Stimulated activated CD4-positive, alpha-beta T cell treated with anti-CD3 and anti-CD28 coated beads, Interleukin-15, amount 100 ng/mL, for 1 hour (primary cell): ENCODE measurements at places on chromosomes 1 and 21.

DNA sequence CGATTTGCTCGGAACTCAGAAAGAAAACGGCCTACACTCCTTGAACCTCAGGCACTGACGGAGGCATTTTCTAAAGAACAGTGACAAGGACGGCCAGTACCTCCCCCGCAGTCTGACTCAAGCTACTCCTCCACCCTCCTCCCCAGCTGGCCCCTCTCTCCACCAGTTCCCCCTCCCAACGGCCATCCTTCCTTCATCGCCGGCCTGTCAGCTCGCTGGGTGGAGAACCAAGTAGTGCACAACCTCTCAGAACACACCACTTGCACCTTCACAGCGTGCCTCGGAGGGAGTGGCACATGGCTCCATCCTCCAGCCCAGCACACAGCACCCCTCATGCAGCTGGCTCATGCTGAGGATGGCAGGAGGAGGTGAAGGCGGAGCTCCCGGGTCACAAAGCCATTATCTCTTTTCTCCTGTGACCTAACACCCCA lies 58.8 kb downstream of the TOR1AIP2 start:
- DNase-seq, result no peak

GRCh38 chr1:166876540-166876838 lies 425 bp upstream of the TADA1 start:
- no peak for DNase-seq

- no peak for DNase-seq
Observed at GRCh38 chr1:228691926-228692325, 43.4 kb upstream of the RHOU start.

DNA sequence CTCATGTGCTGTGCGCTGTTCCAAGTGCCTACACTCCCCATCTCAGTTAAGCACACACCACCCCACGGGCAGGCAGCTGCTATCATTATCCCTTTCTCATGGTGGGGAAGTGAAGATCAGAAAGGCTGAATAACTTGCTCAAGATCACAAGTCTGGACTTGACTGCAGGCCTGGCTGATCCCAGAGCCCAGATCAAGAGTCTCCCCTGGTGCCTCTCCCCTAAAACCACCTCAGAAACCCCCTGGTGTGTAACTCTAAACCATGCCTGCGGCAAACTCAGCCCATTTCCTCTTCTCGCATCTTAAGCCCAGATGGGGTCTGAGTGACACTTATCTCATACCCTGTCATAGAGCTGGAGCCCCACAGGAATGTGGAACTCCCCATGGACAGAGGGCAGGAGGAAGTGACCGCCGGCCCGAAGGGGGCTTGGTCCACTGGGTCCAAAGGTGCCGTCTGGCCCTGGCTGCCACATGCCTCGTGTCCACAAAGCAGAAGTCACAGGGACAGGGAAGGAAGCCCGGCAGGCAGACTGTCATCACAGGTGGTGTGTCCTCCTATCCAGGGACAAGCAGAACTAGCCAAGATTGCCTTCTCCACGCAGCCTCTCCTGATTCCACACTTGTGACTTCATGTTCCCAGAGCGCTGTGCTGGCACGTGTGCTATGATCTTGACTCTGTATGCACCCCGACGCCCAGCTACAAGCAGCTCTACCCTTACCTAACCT lies 92.1 kb downstream of the SYF2 start:
- DNase-seq, result no peak

- no peak for DNase-seq
Observed at GRCh38 chr1:118244194-118244593, 59.2 kb upstream of the SPAG17 start.

DNA sequence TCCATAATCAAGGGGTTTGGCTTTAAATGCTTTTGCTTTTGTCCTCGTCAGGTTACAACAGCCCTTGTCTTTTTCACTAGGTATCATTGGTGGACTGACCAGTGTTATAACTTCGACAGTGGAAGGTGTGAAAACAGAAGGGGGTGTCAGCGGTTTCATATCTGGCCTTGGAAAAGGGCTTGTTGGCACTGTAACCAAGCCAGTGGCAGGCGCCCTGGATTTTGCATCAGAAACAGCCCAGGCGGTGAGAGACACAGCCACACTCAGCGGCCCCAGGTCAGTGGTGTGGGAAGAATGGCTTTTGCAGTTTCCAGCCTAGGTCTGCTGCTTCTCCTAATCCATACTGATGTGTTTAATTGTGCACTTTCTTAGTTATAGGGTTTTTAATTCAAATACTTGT lies 157.9 kb downstream of the DHRS3 start:
- no peak for DNase-seq

- no peak for DNase-seq
Observed at GRCh38 chr1:185894791-185895190, 160.6 kb downstream of the HMCN1 start.

DNA sequence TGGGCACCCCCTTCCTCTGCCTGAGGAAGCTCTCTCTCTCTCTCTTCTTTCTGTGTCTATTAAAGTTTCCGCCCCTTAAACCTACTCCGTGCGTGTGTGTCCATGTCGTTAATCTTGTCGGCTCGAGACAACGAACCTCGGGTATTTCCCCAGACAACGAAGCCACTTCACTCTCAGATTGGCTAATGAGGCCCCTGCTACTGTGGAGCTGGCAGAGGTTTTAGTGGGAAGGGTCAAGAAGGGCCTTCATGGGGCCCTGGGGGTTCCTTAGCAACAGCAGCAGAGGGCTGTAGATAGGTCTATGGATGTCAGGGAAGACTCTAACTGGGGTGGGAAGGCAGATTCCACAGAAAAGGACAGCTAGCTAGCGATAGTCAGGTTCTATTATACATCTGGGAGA lies 239.8 kb upstream of the RAB4A start:
- no peak for DNase-seq

GRCh38 chr1:40316595-40317393 lies at the start of gene COL9A2:
Gene COL9A2, minus strand, starts transcription at chr1:40317286. Its CDS starts 89 bp downstream, at chr1:40317197.
- peak; percentile 35 for DNase-seq

- no peak for DNase-seq
Observed at GRCh38 chr1:164628772-164629171, 69.8 kb downstream of the PBX1 start.

GRCh38 chr1:109629372-109630030 lies 9.9 kb downstream of the AMPD2 start:
- no peak for DNase-seq

DNA sequence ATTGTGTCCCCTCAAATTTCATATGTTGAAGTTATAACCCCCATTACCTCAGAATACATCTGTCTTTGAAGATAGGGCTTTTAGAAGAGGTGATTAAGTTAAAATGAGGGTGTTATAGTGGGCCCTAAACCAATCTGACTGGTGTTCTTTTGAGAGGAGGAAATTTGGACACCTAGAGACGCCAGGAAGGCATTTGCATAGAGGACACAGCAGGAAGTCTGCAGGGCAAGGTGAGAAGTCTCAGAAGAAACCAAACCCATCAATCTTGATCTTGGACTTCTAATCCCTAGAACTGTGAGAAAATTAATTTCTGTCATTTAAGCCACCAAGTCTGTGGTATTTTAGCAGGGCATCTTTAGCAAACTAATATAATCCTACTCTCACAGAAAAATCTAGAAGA lies 13.0 kb downstream of the GOLPH3L start:
- DNase-seq, result no peak

DNA sequence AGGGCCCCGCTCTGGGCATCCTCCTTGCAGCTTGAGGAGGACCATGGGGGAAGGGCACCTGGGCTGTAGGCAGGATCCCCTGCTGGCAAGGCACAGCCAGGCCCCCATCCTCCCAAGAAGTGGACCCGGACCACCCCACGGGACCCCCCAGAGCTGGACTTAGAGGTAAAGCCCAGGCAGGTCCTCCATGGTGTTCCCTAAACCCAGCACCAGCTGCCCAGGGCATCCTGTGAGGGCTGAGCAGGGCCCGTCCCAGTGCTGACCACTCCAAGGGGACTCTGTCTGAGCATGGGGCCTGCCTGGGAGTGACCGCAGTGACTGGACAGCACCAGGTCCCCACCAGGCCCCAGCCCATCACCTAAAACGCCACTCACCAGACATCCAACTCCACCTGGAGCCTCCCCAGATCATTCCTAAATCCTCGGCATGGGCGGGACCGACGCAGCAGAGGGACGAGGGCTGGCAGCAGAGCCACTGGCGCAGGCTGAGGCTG lies 21.3 kb downstream of the COL6A2 start:
- DNase-seq, result no peak

DNA sequence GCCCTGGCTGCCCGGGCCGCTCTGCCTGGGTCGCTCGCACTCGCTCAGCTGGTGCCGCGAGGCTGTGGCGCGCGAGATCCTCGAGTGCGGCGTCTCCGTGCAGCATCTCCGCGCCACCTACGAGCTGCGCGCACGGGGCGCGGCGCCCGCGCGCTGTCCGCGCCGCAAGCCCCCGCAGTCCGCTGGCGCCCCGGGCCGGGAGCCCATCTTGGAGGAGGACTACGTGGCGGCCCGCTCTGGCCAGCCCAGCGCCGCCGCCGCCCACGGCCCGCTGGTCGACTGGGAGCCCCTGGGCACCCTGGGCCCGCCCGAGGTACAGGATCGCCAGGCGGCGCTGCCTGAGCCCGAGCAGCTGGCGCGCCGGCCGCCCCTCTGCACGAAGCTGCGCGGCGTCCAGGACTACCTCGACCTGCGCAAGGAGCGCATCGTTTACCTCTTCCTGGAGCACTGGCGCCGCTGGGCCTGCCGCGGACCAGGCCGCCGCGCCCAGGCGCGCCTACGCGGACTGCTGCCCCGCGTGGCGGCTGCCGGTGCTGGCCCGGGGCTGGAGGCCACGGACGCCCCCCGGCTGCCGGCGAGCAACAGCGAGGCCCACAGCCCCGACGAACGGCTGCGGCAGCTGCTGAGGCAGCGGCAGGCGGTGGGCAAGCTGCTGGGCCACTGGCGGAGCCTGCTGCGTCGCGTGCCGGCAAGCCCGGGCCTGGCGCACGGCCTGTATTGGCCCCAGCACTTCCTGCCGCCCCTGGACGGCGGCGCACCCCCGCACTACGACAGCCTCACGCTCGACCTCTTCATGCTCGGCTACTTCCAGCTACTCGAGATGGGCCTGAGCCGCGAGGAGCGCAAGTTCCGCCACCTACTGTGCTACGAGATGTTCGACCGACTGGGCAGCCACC lies 10.9 kb downstream of the TNFRSF25 start:
- DNase-seq, result no peak

DNA sequence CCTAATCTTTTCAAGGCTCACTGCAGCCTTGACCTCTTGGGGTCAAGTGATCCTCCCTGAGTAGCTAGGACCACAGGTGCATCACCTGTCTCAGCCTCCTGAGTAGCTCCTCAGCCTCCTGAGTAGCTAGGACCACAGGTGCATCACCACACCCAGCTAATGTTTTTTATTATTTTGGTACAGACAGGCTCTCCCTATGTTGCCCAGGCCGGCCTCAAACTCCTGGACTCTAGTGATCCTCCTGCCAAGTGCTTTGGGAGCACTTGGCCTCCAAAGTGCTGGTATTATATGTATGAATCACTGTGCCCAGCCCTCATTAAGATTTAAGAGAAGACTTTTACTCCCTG lies 58.5 kb upstream of the S1PR1 start:
- no peak for DNase-seq

DNA sequence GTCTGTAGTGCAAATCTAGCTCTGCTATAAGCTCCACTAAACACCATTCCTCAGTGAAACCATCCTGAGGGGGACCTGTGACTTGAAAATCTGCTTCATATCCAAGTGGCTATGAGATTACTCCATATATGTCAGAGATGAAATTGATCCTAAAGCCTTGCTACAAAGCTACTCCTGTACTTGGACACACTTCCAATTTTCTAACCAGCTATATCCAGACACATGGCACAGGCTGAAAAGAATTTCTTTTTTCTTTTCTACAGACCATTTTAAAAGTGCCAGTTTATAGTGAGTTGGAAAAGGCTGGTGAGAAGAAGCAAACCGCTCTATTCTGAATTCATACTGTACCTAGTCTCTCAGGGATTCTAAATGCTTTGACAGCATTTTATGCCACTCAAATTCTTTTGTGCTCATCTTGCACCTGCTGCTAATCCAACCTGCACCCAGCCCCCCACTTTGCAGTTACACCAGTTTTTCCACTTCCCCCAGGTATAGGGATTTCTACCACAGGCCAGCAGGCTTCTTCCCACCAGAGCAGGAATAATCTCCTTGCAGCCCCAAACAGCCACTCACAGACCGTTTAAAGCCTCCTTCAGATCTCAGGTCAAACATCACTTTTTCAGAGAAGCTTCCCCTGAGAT lies 112.5 kb downstream of the RERE start:
- DNase-seq, result no peak

DNA sequence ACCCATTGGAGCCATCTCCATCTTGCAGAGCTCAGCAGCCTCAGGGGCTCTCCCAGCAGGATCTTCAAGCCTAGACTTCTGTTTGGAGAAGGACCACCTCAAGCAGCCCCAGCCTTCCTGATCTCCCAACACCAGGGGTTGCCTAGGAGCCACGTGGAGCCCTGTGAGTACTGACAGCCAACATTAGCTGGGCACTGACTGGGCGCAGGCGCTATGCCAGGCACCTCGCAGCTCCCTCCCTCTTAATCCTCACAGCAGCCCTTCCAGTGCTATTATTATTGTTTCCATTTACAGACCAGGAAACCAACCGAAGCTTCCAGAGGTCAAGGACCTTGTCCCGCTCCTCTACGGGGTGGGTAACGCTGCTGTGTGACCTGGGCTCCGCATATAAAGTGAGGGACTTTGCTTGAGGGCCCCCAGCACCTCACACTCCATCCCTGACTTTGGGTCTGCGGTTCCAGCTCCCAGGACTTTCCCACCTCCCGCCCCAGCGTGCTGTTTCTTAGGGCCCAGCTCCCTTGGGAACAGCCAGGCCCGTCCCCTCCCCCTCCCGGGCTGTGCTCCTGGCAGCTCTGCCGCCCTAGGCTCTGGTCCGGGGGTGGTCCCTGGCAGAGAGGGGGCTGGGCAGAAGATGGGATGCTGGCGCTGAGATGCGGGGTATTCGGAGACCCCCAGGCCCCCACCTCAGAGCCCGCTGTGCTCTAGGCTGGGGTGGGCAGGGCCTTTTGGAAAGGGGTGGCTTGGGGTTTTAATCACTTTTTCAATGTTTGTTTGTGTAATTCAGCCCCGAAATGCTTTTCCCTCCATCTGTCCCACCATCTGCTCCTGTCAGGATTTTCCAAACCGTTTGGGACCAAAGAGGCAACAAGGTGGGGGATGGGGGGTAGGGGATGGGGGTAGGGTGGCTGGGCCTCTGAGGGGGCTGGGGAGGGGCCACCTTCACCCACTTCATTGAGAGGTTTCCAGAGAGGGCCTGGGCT lies 4.1 kb upstream of the HPCA start:
- no peak for DNase-seq

- DNase-seq, result no peak
Observed at GRCh38 chr1:166350490-166350889, 183.7 kb upstream of the FAM78B start.

DNA sequence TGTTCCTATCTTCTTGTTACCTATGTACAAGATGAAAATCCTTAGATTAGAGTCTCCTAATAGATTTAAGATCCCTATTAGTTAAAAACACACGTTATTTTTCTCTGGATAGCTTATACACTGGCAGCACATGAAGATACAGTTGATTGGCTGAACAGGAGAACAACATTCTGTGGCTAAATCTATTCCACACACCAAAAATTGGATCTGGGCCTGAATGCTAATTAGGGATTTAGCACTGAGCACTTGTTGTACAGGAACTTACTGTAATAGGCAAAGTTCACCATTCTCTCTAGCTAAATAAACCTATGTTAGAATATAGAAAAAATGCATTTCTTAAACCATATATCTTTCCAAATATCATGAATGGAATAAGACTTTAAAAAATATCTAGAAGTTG lies 117.1 kb upstream of the PTGFR start:
- DNase-seq, result no peak
